ENCODE measurements at places on chromosomes 11 and 22. TPM values are rescaled to one million over a fixed set of nuclear protein-coding genes. Genes with fewer than 3 reads are reported as not detected.

DKK3 gene
- polyA plus RNA-seq = 3.1 TPM

MPZL3 gene
- polyA plus RNA-seq = 12.6 TPM

DNA sequence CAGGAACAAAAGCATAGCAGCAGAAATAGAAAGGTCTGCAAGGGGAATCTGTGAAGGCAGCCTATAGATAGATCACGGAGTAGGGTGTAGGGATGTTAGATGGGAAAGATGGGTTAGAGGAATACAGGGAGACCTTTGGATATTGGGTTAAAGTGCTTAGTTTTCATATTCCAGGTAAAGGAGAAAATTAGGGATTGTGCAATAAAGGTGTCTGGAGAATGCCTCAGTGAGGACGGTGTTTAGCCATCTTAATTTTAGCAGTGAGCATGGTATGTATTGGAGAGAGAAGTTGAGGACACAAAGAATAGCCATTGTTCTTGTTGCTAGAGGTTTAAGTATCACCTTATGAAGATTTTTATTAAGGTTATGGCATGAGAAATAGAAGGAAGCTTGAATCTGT is 17.7 kb downstream of the GAS2 start:
- no peak for DNase-seq

HMBS gene
- polyA plus RNA-seq = 21.2 TPM
